ENCODE measurements at places on chromosomes 7 and 10.

- DNase-seq = no peak
These were observed 40.0 kb downstream of the FIGNL1 start for GRCh38 chr7:50409856-50410745.

GRCh38 chr10:77836299-77836820, 90.2 kb downstream of the DLG5 start:
- DNase-seq = peak; percentile 20

GRCh38 chr7:31783221-31783620, 96.2 kb downstream of the PPP1R17 start:
- DNase-seq = peak; percentile 11

GRCh38 chr10:24569330-24569796, 154.3 kb downstream of the ARHGAP21 start:
- DNase-seq = no peak

DNA sequence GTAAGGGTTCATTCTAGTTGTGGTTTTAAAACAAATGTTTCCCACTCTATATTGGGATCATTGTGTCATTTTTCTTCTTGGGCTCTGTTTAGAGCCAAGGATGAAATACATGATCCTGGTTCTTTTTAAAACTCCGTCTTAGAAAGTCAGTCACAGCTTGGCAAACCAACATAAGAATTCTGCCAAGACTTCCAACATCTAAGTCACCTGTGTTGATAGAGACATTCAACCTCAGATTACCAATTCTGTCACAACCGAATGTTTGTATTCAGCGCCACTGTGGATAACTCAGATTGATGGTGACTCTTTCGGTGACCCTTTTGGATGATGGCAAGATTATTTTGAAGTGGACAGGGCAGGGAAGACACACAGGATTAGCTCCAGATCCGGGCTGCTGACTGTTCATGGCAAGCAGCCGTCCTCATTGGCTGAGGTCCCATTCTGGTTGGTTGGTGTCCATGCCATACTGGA, 255.4 kb downstream of the ARHGAP21 start:
- DNase-seq = no peak

- no peak for DNase-seq
These were observed 82.6 kb downstream of the UPF2 start for GRCh38 chr10:11959966-11960365.

DNA sequence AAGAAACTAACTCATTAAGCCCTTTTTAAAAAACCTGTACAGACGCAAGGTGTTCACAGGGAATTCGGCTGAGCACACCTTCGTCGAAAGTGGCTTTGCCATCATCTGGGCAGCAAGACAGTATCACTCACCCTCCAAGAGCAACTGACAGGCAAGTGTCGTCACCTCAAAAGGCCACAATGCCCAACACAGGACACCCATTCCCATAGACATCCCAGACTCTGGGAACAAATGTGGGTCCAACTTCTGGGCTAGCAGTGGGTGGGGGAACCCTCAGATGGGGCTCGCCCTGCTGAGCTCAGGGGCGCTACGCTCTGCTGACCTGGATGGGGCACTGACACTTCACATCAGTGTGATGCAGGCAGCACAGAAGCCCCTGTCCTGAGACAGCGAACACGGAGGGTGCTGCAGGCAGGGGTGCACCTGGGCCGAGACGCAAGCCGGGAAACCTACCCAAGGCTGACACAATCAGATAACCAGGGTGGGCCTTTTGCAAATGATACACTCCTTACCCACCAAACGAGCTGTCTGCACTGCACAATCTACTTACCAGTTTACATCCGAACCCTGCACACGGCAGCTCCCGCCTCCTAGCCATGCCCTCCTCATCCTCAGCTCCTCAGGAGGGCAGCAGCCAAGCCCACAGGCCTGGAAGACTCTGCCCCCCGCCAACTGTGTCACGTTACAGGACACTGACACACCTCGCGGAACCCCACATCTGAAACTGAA, 1.7 kb downstream of the DIP2C start:
- no peak for DNase-seq
